Stimulated activated CD4-positive, alpha-beta T cell treated with anti-CD3 and anti-CD28 coated beads, Interleukin-4, amount 100 ng/mL, for 24 hours (primary cell): ENCODE measurements at places on chromosomes 12 and 14.
A peak's percentile ranks its signal among the peaks of the same experiment; 100 is the strongest.

- peak; percentile 9 for DNase-seq
Measured at GRCh38 chr12:7129287-7129871, 690 bp upstream of the RBP5 start.

DNA sequence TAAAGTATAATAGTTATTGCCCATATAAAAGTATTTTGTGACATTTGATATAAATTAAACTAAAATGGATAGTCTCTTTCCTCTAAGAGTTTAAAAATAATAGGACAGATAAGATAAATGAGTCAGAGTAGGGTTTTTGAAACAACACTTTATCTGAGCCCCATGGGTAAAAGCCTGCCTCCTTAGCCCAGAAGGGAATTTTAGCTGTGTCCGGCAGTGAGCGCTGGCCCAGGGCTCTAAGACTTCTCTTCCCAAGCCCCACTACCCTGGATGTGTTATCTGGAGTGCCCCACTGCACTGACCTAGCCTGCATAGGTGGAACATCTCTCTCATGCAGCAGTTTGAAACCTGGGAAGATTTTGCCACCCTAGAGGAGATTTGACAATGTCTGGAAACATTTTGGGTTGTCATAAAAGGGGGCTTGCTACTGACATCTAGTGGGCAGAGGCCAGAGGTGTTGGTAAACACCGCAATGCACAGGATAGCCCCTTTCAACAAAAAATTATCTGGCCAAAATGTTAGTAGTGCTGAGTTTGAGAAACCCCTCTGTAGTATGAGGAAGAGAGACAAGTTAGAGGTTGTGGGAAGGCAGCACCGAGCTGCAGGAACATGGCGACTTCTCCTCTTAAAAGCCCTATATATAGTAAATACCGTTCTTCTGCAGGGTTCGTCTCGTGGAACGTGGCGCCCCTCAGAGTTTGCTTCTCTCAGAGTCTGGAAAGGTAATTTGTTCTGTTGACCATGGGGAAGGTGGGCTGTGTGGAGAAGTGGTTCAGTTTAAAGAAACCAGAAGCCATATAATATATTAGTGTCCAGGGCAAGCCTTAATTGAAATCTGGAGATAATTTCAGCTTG, 29.3 kb upstream of the ATF1 start:
- DNase-seq, result peak; percentile 13

GRCh38 chr12:47218191-47218654, 138.5 kb upstream of the AMIGO2 start:
- peak; percentile 56 for DNase-seq

DNA sequence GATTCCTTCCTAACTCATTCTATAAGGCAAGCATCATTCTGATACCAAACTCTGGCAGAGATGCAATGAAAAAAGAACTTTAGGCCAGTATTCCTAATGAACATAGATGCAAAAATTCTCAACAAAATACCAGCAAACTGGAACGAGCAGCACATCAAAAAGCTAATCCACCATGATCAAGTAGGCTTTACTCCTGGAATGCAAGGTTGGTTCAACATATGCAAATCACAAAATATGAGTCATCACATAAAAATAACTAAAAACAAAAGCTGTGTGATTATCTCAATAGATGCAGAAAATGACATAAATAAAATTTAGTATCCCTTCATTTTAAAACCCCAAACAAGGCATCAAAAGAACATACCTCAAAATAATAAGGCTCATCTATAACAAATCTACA, 98.9 kb downstream of the ACSS3 start:
- no peak for DNase-seq

- no peak for DNase-seq
Measured at GRCh38 chr14:59132796-59133494, 55.5 kb upstream of the DAAM1 start.

DNA sequence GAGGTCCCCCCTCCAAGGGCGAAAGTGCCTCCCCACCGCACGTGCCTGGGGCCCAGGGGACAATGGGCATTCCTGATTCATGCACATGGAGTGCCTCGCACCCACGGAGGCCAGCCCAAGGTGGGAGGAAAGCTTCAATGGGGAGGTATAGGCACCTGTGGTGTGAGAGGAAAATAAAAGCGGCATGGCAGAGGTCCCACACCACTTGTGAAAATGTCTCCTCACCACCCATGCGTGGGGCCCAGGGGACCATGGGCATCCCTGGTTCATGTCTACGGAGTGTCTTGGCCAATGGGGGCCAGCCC, 384.7 kb downstream of the ALG10 start:
- DNase-seq, result peak; percentile 2

- DNase-seq, result no peak
Measured at GRCh38 chr12:110744601-110745264, 2.0 kb upstream of the PPP1CC start.

DNA sequence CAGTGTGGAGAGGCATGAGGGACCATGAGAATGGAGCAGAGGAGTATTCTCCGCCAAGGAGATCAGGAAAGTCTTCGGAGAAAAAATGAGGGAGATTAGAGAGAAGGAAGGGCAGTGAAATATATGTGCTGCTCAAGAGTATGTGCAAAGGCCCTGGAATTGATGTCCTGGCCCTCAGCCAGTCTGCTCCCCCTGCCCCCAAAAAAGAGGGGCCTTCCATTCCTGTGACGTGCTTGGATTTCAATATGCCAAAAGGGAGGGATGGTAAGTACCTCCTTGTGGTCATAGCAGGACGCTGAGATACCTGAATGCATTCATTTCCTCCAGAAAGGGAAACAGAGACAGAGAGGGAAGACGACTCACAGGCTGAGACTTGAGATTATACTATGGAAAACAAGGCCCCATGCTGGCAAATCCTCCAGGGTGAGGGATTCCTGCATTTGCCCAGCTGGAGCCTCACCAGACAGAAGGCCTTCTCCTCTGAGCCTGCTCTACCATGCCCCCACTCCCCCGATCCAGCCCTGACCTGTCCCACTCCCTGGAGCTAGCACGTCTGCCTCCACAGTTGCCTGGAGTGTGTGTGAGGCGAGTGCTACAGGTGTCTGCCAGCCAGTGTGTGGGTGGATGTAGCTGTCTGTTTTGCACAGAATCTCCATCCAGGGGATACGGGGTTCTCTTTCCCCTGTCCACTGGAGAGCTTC, 3.9 kb upstream of the RARG start:
- DNase-seq, result peak; percentile 43
